ENCODE measurements at places on chromosomes 1 and 21. TPM values are rescaled to one million over a fixed set of nuclear protein-coding genes. Genes with fewer than 3 reads are reported as not detected.

DNA sequence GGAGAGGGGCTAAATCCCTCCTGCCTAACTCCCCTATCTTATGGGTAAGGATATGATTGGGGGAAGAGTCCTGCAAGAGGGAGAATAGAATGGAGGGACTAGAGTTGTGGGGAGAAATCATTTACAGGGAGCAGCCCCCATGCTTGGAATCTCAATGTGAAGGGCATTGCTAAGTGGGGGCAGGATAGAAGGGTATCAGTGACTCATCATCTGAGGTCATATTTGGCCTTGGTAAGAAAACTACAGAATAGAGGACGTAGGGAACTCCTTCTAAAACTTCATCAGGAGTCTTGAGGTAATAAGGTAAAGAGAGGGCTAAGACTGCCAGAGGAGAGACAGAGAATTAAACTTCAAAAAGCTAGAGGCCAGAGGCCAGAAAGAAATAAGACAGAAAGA lies 487 bp downstream of the HJV start:
- no peak for DNase-seq

Gene NES
- total RNA-seq, result 9.9 TPM

- DNase-seq, result no peak
These were observed 237.0 kb downstream of the TBX15 start for GRCh38 chr1:118751166-118751565.

DNA sequence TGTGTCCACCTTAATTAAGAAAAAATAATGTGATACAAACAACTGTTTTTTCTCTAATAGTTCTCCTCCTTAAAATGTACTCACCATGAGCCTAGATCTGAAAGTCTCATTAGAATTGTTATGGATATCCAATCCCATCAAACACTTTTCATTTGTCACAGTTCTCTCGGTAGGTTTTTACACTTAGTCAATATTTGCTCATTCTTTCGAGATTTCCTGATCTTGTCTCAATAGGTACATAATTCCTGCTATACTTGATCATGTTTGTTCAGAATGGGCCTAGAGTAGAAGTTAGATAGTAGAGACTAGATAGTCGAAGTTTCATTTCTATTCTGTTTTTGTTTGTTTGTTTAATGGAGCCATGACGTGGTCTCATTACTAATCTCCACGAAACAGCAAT lies 2005.7 kb downstream of the NCAM2 start:
- no peak for DNase-seq

DNA sequence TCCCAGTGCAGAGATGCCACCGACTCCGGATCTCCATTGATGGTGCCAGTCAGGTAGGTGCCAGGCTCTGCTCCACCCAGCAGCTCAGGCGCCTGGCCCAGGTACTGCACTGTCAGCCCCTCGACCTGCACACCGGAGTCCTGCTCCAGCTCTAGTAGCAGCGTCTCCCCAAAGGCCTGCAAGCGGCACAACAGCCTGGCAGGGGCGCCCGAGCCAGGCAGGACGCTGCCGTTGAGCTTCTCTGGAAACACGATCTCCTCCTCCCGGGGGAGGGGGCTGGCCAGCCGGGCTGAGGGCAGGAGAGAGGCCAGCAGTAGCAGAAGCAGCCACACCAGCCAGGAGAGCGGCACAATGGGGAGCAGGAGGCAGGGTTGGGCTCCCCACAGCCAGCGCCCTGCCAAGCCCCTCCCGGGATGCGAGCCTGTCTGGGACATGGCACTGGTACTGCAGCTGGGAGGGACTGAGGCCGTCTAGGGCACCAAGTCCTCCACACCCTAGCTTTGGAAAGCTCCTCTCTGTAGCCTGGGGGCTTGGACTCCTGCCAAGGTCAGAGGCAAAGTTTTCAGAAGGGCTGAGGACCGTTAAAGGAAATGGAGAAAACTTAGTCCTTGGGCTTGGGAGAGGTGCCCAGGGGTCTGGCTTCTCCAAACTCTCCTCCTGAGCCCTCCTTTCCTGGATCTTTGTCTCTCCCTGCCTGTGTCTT lies 509 bp downstream of the ADAMTS4 start:
- DNase-seq, result peak; percentile 40

DNA sequence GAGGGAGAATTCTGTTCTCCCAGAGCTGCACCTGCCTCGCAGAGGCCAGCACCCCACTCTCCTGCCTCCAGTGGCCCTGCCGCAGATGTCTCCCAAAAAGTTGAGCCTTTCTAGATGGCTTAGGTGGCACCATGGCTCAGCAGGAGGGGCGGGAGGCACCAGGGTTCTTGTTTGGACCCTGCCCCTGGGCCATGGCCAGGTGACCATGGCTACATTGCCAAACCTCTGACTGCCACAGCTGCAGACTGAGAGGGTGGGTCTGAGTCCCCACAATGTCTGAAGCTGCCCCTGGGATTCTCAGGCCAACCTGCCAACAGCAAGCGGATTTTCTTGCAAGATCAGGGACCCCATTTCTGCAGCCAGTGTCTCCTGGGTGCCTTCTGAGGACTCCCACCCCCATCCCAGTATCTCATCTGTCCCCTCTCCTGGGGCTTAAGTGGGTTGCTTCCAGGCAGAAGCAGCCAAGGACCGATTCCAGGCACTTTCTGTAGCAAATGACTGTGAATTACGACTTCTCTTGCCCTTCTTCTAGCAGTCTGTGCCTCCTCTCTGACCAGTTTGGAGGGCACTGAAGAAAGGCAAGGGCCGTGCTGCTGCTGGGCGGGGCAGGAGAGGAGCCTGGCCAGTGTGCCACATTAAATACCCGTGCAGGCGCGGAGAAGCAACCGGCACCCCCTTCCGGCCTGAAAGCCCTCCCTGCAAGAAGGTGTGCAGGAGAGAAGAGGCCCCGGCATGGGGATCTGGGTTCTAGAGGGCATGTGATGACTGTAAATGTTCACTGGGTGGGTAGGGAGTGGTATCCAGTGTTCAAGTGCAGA lies 22.5 kb downstream of the SESN2 start:
- no peak for DNase-seq

Gene CLCA4
- total RNA-seq, result 15.1 TPM

Gene FAM163A
- not detected for total RNA-seq

- DNase-seq, result no peak
These were observed 108.6 kb downstream of the GPR52 start for GRCh38 chr1:174556392-174556791.

Gene TARDBP
- total RNA-seq, result 165 TPM

Gene WNT3A
- total RNA-seq, result not detected

- DNase-seq, result no peak
These were observed 19.8 kb upstream of the PTP4A2 start for GRCh38 chr1:31957701-31958674.

DNA sequence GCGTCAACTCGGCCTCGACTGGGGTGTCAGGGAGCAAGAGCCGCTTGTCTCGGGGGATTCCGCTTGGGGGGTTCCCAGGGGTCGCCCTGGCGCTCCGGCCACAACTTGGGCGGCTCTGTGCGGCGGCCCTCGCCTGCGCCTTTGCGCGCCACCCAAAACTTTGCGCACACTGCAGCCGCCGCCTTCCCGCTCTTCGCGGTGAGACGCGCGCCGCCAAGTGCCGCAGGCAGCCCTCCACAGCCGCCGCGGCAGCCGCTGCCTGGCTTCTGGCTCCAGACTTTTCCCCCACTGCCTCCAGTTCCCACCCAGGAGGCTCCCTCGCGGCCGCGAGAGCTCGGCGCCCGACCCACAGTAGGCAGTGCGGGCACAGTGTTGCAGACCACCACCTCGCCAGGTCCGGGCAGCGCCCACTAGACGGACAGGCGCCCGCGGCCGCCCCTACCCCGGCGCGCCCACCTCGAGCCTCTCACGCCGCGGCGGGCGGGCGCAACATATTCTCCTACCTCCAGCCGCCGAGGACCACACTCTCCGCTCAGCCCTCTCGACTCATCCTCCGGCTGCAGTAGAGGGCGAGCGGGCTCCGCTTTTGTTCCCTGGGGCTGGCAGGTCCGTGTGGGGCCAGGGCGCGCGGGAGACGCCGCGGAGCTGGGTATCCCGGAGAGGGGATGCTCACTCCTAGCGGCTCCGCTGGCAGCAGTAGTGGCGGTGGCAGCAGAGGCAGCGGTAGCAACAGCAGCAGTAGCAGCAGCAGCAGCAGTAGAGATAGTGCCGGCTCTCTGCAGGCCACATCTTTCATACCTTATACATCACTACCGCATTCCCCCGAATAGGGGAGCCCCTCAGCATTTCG lies 296.6 kb downstream of the OMA1 start:
- no peak for DNase-seq

GRCh38 chr1:76770979-76771378 lies 96.3 kb upstream of the ST6GALNAC5 start:
- DNase-seq, result no peak

DNA sequence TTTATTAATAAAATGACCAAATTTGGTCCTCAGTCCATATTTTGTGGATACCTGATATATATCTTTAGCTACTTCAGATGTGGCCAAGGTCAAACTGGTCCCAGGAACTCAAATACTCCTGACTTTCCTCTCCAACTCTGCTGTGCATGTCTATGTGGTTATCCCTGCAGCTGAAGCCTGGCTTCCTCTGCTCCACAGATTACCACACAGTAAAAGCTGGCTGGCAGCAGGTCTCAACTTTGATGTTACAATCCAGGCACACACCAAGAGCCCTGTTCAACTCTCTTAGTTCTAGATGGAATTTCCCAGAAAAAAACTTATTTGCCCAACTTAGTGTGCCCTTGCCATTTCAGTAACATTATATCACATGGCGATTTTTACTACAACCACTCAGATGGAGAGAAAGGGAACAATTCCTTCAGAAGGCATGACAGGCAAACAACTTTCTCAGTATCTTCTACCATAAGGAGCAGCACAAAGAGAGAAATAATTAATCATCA lies 479.5 kb downstream of the PLPP3 start:
- DNase-seq, result no peak

DNA sequence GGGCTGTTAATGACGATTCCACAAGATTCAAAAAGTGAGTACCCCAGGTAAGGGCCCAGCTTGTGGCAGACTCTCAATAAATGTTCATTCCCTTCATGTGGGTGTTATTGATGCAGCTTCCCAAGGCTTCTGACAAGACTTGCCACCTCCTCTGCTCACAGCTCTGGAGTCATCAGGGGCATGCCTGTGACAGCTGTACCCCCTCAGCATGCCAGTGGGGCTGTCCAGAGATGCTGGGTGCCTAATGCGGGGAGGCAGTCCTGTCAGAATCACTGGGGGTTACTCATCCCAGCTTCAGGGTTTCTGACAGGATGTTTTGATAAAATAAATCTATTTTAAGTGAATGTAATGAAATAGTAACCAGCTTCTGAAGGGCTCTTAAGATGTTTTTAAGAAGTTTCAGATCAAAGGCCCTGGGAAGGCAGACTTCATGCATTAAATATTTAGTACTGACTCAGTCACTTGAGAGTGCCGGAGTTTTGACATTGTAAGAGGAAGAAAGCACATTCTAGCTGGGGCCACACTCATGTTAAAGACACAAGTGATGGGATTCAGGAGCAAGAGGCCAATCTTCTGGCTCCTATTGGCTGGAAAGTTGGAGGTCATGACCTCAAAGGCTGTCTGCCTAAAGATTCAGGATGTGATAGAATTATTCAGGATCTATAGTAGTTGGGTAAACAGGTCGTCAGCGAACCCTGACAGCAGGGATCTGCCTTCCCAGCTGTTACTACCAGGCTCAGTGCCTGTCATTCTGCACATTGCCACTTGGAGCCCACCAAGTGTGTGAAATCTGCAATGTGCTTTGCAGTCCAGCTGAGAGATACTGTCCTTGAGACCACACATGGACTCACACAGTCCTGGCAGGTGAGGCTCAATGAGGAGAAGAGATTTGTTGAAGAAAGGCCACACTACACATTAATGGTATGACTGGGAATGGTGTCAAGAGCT lies 239.6 kb upstream of the BEND5 start:
- DNase-seq, result no peak

GRCh38 chr1:175810305-175810704 lies 66.9 kb upstream of the TNR start:
- DNase-seq, result no peak

GRCh38 chr1:165306543-165307434 lies 49.7 kb downstream of the LMX1A start:
- no peak for DNase-seq

GRCh38 chr1:235027862-235028250 lies 100.8 kb downstream of the TOMM20 start:
- DNase-seq, result no peak

DNA sequence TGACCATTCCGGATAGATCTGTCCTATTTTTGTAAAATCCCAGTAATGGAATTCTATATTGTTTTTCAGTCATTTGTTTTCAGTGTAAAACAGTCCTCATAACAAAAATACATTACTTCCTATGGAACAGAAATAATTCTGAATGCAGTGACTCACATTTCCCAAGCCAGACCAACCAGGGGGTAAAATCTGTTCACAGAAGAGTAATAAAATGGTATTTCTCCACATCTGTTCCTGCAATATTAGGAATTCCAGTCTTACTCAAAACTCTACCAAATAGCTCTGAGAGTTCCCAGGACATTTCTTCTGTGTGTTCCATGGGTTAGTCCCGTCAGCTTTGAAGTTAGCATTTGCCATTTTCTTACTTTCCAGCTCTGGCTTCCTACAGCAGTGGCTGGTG lies 2.6 kb upstream of the DDR2 start:
- DNase-seq, result no peak

DNA sequence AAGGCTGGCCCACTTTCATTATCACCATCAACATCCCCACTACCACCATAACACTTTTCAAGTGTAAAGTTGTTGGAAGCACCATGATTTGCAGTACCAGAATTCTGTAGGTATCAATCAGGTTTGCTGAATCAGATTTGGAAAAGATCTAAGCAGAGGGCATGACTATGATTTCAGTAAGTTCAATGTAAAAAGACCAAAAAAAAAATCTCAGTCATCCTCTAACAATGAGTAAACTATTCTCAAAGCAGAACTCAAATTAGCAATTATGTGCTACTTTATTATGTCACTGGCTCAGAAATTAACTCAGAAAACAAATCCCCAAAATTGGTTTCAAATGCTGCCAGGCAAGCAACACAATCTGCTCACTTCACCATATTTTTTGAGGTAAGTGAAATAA lies 187.8 kb upstream of the HP1BP3 start:
- no peak for DNase-seq

Gene OR2L3
- 0.33 TPM for total RNA-seq

DNA sequence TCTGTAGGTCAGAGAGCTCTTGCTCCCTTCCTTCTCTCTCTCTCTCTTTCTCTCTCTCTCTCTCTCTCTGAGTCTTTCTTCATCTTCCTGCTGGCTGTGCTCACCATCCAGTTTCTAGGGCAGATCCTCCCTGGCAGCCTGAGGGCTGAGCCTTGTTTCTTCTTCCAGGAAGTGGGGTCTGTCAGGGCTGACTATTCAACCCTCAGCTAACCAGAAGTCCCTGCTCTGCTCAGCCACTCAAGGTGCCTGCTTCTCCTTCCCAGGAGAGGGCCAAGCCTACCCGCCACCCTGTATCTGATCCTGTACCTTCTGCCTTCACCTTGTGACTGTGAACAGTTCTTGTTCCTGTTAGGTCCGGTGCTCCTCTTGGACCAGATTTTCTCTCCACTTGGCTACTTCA lies 107.6 kb upstream of the ETV3 start:
- DNase-seq, result no peak

Gene ZNF687
- 25.9 TPM for total RNA-seq

Gene ACTN2
- total RNA-seq, result 0.48 TPM

Gene C1orf216
- 13.1 TPM for total RNA-seq

Gene RNU1-2
- under 0.01 TPM for total RNA-seq

Measured in breast epithelium (tissue), 4 donors.